Ovary (tissue), 10 donors: ENCODE measurements at places on chromosomes 5 and 9.

DNA sequence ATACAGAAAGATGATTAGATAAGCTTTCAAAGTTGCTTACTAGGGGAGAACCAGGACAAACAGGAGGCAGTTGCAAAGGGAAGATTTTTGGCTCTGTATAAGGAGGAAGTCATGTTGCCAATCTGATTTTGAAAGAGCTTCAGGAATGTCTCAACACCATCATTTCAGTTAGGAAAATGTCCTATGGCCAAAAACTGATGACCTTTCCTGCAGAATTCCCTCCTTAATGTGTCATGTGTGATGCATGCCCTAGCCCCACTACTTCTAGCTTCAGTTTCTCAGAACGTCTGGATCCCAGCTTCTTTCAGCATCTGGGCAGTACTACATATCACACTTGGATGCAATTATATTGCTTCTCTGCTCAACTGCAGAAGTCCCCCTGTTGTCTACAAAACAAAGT, 211.5 kb upstream of the NREP start:
- DNase-seq = no peak
- H3K27me3 ChIP-seq = no peaks in the 10 kb centered on the region
- H3K36me3 ChIP-seq = no peaks in the 10 kb centered on the region
- H3K4me3 ChIP-seq = no peak overlapping the region
- no peak overlapping the region for H3K27ac ChIP-seq

DNA sequence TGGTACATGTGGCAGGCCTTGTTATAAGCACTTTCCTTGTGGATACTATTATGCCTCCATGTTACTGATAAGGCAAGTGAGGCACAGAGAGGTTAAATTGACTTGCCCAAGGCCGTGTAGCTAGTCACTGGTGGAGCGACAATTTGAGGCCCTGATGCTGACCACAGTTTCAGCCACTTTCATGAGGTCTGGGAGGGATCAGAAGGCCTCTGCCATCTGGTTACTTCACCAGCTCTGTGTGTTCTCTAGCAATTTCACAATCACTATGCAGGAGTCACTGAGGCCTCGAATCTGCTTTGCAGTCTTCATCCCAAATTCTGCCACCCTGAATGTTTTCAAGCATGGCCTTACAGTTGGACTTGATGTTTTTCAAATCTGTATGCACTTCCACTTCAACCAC, 9.1 kb downstream of the LRRC70 start:
- no peaks in the 10 kb centered on the region for H3K36me3 ChIP-seq
- DNase-seq = no peak
- no peak overlapping the region for H3K27ac ChIP-seq
- H3K4me3 ChIP-seq = no peak overlapping the region
- H3K27me3 ChIP-seq = no peaks in the 10 kb centered on the region

- no peaks in the 10 kb centered on the region for H3K4me1 ChIP-seq
- no peak for DNase-seq
- no peak overlapping the region for H3K4me3 ChIP-seq
- no peaks in the 10 kb centered on the region for H3K27me3 ChIP-seq
- H3K36me3 ChIP-seq = no peaks in the 10 kb centered on the region
Measured at GRCh38 chr9:100652850-100653249, 75.0 kb downstream of the CAVIN4 start.

GRCh38 chr9:8857068-8857925, 1057.7 kb upstream of the DMAC1 start:
- peaks cover 5% of the 10 kb centered on the region for H3K4me1 ChIP-seq
- no peak for DNase-seq
- no peaks in the 10 kb centered on the region for H3K27me3 ChIP-seq
- no peaks in the 10 kb centered on the region for H3K36me3 ChIP-seq
- H3K27ac ChIP-seq = peak overlapping the region; percentile 84

- no peak overlapping the region for H3K27ac ChIP-seq
- no peak overlapping the region for H3K4me3 ChIP-seq
Measured at GRCh38 chr5:159518371-159518770, 188.1 kb upstream of the IL12B start.

GRCh38 chr9:8616414-8616813, 816.8 kb upstream of the DMAC1 start:
- no peaks in the 10 kb centered on the region for H3K36me3 ChIP-seq
- H3K4me3 ChIP-seq = no peak overlapping the region
- no peaks in the 10 kb centered on the region for H3K27me3 ChIP-seq
- no peak overlapping the region for H3K27ac ChIP-seq
